ENCODE measurements at places on chromosomes 16 and 17.

GRCh38 chr17:29401258-29401657, 11.1 kb downstream of the TAOK1 start:
- DNase-seq, result no peak

DNA sequence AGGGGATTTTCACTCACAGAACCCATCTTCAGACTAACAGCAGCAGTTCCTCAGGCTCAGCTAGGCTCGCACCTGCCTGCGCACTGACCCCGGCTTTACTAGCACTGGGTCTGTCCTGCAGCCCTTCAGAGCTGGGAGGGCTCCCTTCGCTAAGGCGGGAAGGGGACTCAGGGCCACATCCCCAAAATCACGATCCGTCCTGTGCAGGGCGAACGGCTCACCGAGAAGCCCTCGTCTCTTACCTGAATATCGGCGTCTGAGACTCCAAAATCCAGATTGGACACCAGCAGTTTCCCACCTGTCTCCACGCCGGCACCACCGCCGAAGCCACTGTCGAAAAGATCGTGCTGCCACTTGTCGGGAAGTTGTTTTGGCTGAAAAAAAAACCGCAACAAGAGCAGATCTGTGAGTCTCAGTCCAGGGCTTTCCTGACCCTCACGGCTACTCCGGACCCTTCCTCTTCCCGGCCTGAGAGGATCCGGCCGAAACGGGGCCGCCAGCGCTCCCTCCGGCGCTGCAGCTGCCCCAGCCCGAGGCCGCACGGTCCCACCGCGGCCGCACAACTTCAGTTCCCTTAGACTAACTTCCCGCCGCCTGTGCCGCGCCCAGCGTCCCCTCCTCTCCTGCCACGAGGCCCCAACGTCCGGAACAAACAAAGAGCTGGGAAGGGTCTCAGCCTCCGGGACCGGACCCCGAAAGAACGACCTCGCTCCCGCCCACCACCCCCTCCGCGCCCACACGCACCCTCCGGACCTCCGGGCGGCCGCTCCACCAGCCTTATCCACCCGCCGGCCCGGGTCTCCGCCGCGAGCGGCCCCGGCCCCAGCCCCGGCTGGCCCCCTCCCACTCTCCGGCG, 711 bp downstream of the ALYREF start:
- DNase-seq, result no peak

- peak; percentile 58 for DNase-seq
These were observed 2.8 kb upstream of the CIBAR2 start for GRCh38 chr16:85114909-85115567.

GRCh38 chr17:28372945-28373274, 1.4 kb downstream of the SARM1 start:
- DNase-seq, result no peak

GRCh38 chr17:46010597-46011186, 11.6 kb downstream of the STH start:
- DNase-seq, result no peak

DNA sequence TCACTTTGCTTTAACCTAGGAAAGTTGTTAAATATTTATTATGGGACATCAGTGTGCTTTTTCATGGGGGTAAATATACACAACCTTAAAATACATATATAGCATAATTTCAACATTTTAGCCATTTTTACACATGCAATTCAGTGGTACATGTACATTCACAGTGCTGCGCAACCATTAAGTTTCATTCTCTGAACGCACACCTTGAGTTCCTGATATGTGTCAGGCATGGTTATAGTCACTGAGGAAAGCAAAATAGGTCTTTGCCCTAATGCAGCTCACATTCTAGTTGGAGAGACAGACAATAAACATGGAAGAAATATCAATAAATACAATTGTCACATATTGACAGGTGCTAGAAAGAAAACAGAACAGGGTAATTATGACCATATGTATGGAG, 12.8 kb upstream of the CNEP1R1 start:
- DNase-seq, result no peak

DNA sequence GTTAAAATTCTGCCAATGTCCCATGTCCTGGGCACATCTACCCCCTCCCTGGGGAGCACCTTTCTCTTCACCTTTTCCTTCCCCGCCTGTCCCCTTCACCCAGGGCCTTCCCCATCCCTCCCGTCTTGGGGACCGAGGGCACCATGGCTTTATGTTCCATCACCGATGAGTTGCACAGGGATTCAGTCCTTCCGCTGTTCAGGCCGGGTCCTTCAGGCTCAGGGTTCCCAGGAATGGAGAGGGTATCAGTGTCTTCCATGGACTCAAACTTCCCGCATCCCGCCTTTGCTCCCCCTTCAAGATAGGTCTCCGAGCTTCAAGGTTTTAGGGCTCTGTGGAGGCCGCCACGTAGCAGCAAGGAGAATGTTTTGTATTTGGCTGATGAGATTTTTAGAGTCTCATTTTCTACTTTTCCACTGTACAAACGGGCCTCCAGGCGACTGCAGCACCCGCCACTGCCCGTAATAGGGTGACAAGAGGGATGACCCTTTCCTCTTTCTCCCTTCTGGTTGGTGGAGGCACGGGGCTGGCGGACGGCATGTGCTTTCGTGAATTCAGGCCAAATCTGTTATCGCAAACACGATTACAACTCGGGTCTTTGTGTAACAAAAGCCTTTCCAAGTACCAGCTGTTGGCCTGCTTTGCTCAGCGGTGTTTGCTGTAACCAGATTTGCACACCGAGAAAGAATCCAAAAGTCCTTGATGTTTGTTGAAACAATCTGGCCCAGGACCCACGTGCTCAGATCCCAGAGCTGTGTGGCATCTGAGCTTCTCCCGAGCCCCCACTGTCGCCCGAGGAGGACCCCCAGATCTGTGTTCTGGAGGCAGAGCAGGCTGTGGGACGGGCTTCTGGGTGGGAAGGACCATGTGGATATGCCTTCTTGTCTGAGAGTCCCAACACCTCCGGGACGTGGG, 236.3 kb downstream of the SEC14L1 start:
- no peak for DNase-seq

DNA sequence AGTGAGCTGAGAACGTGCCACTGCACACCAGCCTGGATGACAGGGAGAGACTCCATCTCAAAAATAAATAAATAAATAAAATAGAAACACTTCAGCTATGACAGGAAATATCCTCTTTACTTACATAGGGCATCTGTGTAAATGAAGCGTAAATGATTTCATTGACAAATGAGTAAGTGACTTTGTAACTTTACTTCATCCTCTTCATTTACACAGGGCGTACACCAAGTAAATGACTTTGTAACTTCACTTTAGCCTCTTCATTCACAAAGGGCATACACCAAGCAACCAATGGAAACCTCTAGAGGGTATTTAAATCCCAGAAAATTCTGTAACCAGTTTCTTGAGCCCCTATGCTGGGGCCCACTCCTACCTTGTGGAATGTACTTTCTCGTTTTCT, 16.2 kb upstream of the KLHDC4 start:
- no peak for DNase-seq

GRCh38 chr16:79668502-79668901, 68.0 kb upstream of the MAF start:
- no peak for DNase-seq

DNA sequence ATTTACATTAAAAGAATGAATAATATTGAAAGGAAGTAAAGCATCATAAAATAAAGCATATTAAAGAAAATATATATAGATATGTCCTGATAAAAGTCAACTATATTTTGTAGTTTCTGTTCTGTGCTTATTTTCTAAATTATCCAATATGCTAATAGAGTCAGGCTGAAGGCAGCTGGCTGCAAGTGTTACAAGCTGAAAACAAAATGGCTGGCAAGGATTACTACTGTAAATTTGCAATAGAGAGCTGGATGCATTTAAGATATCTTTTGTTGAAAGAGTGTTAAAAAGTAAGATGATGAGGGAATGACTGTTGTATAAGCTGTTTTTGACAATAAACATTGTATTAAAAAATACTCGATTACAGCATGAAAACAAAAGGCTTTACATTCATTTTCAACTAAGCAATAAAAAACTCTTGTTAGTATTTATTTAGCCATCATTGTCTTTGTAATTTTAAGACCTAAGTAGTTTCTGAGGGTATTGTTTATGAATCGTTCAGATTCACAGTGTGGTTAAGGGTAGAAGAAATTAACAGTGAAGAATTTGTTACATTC, 76.3 kb downstream of the TANC2 start:
- DNase-seq, result no peak

DNA sequence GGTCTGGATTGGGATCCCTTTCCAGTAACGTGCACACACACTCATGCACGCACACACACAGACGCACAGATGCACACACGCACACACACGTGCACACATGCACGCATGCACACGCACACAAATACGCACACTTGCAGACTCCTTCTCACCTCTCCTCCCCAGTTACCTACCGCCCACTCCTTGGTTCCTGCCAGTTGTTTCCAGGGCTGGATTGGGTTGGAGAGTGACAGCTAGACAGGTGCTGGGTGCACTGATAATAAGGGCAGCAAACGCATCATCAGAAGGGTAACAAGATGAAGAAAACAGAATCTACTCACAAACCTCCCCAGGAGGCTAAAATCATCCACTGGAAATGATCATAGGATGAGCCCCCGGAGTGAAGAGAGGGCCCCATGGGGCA, 45.0 kb downstream of the HSBP1 start:
- no peak for DNase-seq

DNA sequence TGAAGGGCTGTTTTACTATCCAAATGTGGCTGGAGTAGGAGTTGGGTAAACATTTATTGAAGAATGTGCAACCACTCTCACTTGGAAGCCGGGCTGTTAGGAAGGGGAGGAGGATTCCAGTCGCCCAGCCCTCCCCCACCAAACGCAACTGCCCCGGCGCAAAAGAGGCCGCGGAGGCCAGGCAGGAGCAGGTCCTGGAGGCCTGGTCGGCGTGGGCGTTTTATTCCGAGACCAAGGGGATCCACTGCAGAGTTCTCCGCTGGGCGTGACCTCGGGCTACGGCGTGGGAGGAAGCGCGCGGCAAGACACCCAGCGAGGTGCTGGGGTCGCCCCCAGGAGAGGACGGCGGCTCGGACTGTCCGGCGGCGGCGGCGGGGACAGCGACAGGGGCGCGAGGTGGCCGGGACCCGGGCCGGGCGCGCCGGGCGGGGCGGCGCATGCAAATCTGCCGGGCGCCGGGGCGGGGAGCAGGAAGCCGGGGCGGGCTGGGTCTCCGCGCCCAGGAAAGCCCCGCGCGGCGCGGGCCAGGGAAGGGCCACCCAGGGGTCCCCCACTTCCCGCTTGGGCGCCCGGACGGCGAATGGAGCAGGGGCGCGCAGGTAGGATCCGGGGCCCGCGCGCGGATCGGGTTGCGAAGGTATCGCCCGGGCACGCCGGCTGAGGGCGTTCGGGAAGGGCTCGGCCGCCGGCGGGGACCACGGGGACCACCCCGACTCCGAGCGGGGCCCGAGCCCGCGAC, at the start of gene IL4R:
Gene IL4R, plus strand, starts transcription at position 553 of the 739 bp plus-strand sequence. CDS start 26,230 bp downstream, outside the sequence.
- DNase-seq, result no peak

DNA sequence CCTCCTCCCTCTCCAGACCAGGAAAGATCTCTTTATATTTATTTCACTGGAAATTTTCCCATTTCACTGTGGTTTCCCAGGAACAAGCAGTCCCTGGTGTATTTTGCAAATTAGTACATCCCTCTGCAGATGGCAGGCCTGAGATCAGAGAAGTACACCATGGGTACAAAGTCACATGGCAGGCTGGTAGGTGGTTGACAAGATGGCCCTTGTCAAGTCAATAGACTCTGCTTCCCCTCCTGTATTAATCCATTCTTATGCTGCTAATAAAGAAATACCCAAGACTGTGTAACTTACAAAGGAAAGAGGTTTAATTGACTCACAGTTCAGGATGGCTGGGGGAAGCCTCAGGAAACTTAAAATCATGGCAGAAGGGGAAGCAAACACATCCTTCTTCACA, 51.6 kb upstream of the KSR1 start:
- DNase-seq, result no peak

GRCh38 chr16:77300256-77300655, 101.0 kb downstream of the SYCE1L start:
- DNase-seq, result no peak

DNA sequence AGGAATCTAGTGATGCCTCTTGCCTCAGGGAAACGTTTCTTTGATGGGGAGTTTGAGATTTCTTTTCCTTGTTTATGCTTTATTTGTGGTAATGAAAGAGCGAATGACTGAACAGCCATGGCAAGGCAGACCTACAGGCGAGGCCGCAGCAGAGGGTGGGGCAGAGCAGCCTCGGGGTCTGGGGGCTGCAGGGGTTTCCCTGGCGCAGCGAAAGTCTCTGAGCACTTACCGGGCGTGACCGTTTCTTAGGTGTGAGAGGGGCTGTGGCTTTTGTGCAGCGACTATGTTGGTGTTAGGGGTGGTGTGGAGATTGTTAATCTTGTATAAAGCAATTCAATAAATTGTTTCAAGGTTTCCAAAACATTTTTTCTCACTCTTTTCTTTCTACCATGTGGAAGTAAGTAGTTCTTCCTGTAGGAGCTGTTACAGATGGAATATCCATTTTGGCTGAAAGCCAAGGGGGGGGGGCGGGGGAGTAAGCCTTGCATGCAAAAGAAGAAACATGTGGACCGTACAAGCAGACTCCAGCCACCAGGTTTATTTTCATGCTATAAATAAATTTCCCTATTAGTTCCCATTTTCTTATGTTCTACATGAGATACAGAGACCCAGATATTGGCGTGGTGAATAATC, 34.8 kb downstream of the UBN1 start:
- DNase-seq, result no peak

- no peak for DNase-seq
These were observed 58.7 kb downstream of the PLXDC1 start for GRCh38 chr17:39092692-39093230.

GRCh38 chr16:84086341-84086740, 30.4 kb downstream of the MBTPS1 start:
- no peak for DNase-seq

DNA sequence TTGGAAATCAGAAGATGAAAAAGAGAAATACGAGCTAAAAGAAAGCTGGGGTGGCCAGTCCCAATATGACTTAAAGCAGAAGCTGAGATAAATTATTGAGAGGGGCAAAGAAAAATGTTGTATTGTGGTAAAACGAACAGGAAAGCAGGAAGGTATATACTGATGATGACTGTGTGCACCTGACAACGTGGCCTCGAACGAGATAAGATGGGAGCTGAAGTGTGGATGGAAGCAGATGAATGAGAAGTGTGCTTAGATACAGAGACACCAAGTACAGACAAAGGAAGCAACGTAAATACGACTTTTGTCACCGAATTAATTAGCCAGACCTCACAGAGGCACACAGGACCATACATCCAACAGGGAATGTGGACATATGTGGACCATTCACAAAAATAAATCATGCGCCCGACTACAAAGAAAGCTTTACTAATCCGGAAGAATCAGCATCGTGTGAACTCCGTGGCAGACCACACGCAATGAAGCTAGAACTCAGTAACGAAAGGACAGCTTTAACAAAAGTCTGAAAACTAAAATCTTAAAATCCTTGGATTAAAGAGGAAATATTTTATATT, 218.7 kb downstream of the RPTOR start:
- DNase-seq, result no peak

DNA sequence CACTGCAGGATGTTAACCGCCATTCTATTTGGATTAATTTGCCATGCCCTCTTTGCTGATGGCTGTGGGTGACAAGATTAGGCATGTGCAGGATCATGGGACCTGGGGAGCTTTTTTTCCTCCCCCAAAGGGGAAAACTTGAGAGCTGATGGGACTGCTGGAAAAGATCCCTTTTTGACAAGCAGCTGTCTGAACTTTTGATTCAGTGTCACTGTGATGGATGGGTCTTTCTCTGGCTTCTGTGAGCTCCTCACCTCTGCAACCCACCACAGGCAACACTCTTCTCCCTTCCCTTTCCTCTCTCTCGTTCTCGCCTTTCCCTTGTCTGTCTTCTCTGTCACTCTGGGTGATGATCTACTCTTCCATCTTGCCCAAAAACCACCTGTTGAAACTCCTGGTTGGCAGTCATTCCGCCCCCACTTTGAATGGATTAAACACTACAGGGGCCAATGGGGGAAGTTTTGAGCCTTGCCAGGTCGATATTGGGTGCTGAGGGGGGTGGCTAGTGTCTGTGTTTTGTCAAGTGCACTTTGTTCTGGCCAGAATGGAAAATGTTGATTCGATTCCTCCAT, 3.1 kb upstream of the CANT1 start:
- no peak for DNase-seq

Data from activated CD4-positive, CD25-positive, alpha-beta regulatory T cell treated with anti-CD3 and anti-CD28 coated beads, Interleukin-2, amount 50 U/mL, for 16 hours (primary cell).